ENCODE measurements at places on chromosomes 5 and 9. TPM values are rescaled to one million over a fixed set of nuclear protein-coding genes. Genes with fewer than 3 reads are reported as not detected.

GRCh38 chr9:129259375-129259774 lies 81.3 kb upstream of the IER5L start:
- H3K27me3 ChIP-seq: no peaks in the 10 kb centered on the region
- peak overlapping the region; percentile 43 for H3K4me3 ChIP-seq
- no peaks in the 10 kb centered on the region for H3K36me3 ChIP-seq

DNA sequence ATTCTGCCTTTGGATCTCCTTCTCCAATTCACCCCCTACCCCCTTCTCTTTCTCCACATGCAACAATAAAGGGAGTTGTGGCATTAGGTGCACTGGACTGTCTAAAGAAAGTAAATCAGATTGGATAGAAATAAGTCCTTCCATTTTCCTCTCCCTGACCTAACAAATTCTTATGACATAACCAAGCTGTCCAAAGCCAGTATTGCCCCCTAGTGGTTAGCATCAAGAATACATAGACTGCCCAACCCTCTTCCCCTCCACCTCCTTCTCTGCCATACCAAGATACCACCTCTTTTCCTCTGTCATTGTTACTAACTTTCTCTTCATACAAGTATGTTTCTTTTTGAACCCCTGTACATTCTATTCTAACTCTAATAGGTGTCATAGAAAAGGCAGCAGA lies 45.7 kb downstream of the PPARGC1B start:
- peak; percentile 7 for DNase-seq
- no peak overlapping the region for H3K4me3 ChIP-seq
- peaks cover 3% of the 10 kb centered on the region for H3K36me3 ChIP-seq
- no peaks in the 10 kb centered on the region for H3K27me3 ChIP-seq

DNA sequence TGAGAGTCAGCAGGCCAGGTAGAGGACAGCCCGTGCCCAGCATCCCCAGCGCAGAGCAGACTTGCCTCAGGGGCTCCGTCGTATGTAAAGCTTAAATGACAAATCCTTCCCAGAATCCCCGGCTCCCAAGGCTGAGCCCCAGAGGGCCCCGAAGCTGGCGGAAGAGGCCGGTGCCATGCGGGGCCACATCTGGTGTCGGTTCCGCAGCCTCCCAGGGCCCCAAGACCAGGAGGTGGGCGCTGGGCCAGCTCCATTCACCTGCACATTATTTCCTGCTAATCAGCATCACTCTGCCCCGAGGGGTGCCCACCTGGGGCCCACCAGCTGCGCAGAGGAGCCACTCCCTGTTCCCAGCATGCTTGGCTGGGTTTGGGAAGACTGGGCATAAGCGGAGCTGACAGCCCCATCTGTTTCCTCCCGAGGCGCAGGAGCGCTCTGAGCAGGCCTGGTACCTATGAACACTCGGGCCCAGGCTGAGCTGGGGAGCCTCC lies 124.0 kb upstream of the PPP1R26 start:
- no peaks in the 10 kb centered on the region for H3K36me3 ChIP-seq
- H3K27ac ChIP-seq: no peak overlapping the region
- no peak for DNase-seq
- no peak overlapping the region for H3K4me3 ChIP-seq
- no peaks in the 10 kb centered on the region for H3K4me1 ChIP-seq
- no peaks in the 10 kb centered on the region for H3K27me3 ChIP-seq

Gene LHFPL2
- total RNA-seq: 2.1 TPM

DNA sequence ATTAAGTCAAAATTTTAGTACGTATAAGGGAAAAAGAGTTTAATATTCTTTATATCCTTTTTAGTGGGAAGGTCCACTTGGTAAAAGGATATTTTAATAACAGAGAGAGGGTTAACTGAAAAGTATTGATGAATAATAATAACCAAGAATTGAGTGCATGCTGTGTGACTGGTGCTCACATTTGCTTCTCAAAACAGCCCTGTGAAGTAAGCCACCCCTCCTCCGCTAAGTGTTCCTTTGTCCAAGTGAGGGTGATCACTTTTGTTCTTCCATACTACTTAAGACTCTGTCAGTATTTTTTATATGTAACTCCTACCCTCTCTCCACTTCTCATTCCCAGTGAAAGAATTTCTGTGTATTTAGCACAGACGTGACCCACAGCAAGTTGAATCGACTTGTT lies 51.5 kb downstream of the SLC44A1 start:
- H3K36me3 ChIP-seq: no peaks in the 10 kb centered on the region
- no peaks in the 10 kb centered on the region for H3K27me3 ChIP-seq
- no peak for DNase-seq
- H3K27ac ChIP-seq: no peak overlapping the region
- H3K4me3 ChIP-seq: no peak overlapping the region

Gene GPR151
- total RNA-seq: not detected

Gene ANGPTL2
- total RNA-seq: not detected

Gene DNAJA1
- 72.5 TPM for total RNA-seq

- peaks cover 14% of the 10 kb centered on the region for H3K4me1 ChIP-seq
- no peak overlapping the region for H3K4me3 ChIP-seq
- H3K27me3 ChIP-seq: no peaks in the 10 kb centered on the region
Measured at GRCh38 chr5:80955082-80955590, 5.0 kb upstream of the RASGRF2 start.

Gene FCN2
- not detected for total RNA-seq

Gene AFAP1L1
- not detected for total RNA-seq

DNA sequence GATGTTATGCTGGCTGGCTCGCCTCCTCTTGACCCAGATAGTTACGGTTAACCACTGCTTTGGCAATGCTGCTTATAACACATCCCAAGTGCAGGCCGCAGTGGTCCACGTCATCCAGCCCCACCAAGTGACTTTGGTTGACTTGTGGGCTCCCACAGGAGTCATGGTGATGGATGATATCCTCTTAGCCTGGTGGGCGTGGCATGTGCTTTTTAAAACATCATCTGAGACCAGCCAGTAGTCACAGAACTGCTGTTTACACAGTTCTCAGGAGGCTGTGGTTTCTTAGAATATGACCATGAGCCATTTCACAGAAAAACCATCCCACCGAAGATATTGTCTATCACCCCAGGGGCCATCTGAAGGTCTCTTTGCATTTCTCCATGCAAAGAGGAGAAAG lies 216.9 kb downstream of the SH3GL2 start:
- no peak overlapping the region for H3K27ac ChIP-seq
- DNase-seq: no peak
- H3K36me3 ChIP-seq: no peaks in the 10 kb centered on the region
- H3K4me3 ChIP-seq: no peak overlapping the region
- H3K4me1 ChIP-seq: no peaks in the 10 kb centered on the region

DNA sequence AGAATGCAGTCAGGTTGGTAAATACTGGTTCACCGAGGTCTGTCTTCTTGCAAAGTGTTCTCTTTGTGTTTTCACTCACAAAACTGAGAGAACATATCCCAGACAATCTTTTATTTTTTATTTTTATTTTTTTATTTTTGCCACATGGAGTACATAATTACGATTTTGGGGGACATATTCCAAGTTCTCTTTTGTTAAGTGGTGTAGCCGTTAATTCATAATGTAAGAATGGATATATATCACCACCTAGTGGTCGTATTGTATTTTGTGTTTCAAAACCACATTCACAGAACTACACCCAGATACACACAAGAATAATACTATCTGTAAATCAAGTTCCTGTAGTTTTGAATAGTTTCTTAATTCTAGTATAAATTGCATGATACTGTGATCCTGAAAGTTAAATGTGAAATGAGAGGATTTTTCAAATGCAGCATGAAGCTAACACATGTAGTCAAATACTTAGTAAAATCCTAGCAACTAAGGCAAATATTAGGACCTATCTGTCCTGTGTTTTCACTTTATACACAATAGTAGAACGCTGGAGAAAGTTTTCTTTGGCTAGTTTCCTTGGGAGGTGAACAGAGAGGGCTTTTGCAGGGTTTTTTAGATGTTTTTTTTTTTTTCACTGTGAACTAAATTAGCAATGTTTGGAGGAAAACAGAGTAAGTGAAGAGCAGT lies 92.7 kb downstream of the VCAN start:
- no peak overlapping the region for H3K27ac ChIP-seq
- H3K4me1 ChIP-seq: no peaks in the 10 kb centered on the region
- no peaks in the 10 kb centered on the region for H3K36me3 ChIP-seq
- no peak overlapping the region for H3K4me3 ChIP-seq
- H3K27me3 ChIP-seq: no peaks in the 10 kb centered on the region

DNA sequence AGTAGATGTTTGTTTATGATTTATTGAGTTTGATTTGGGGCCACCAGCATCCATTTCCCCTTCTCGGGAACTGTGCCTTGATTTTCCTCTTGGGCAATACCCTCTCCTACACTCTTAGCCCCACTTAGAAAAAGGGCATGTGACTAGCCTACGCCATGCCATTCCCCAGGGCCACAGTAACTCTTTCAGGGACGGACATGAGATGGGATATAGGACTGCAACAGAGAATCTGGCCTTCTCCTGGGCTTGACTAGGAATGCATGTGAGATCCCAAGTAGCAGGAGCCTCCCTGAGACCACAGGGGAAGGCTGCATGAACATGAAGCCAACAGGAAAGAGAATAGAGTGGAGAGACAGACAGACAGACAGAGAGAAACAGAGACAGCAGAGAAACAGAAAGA lies 30.7 kb upstream of the SPARC start:
- no peak for DNase-seq
- no peaks in the 10 kb centered on the region for H3K36me3 ChIP-seq
- no peaks in the 10 kb centered on the region for H3K27me3 ChIP-seq
- no peaks in the 10 kb centered on the region for H3K4me1 ChIP-seq
- H3K27ac ChIP-seq: no peak overlapping the region

Gene SMAD5
- 15.4 TPM for total RNA-seq

GRCh38 chr9:96691326-96691725 lies 36.2 kb upstream of the PRXL2C start:
- no peak overlapping the region for H3K4me3 ChIP-seq
- H3K4me1 ChIP-seq: no peaks in the 10 kb centered on the region
- H3K27ac ChIP-seq: no peak overlapping the region
- H3K27me3 ChIP-seq: no peaks in the 10 kb centered on the region

Gene OLFML2A
- not detected for total RNA-seq

DNA sequence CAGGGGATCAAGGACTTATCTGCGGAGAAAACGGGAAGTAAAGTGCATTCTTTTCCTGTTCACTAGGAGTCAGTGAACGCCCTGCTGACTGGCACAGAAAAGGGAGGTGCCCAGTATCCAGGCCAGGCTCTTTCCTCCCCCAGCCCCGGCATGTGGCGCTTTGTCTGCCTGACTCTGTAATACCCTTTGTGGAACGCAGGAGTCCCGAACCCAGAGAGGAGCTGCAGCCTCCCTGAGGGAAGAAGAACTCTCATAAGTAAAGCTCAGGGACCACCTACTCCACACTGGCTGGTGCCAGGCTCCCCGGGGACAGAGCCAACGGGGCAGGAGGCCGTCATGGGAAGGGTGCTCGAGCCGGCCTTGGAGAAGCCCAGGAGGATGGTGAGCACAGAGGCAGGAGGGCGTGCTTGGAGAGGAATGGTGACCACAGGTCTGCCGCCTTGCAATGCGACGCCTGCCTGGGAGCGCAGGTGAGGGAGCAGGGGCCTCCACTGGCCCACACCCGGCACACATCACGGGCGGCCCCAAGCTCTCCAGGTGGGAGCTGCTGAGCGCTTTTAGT lies 31.5 kb downstream of the VAV2 start:
- H3K27ac ChIP-seq: no peak overlapping the region
- H3K36me3 ChIP-seq: no peaks in the 10 kb centered on the region
- no peak for DNase-seq
- H3K27me3 ChIP-seq: no peaks in the 10 kb centered on the region
- no peak overlapping the region for H3K4me3 ChIP-seq
- H3K4me1 ChIP-seq: no peaks in the 10 kb centered on the region

- H3K27me3 ChIP-seq: no peaks in the 10 kb centered on the region
- no peak overlapping the region for H3K4me3 ChIP-seq
- no peak overlapping the region for H3K27ac ChIP-seq
- no peak for DNase-seq
- H3K36me3 ChIP-seq: peaks cover 9% of the 10 kb centered on the region
- no peaks in the 10 kb centered on the region for H3K4me1 ChIP-seq
Measured at GRCh38 chr5:16502866-16503265, 37.3 kb upstream of the ZNF622 start.

- no peaks in the 10 kb centered on the region for H3K27me3 ChIP-seq
- H3K36me3 ChIP-seq: no peaks in the 10 kb centered on the region
- no peaks in the 10 kb centered on the region for H3K4me1 ChIP-seq
- H3K4me3 ChIP-seq: no peak overlapping the region
- H3K27ac ChIP-seq: no peak overlapping the region
Measured at GRCh38 chr9:130453487-130453886, 8.7 kb downstream of the ASS1 start.

GRCh38 chr9:112605963-112606699 lies 111.8 kb downstream of the INIP start:
- no peaks in the 10 kb centered on the region for H3K27me3 ChIP-seq
- H3K4me1 ChIP-seq: no peaks in the 10 kb centered on the region
- no peaks in the 10 kb centered on the region for H3K36me3 ChIP-seq
- no peak for DNase-seq

GRCh38 chr5:33828626-33829308 lies 63.0 kb downstream of the ADAMTS12 start:
- H3K36me3 ChIP-seq: no peaks in the 10 kb centered on the region
- H3K4me1 ChIP-seq: no peaks in the 10 kb centered on the region
- DNase-seq: no peak
- no peak overlapping the region for H3K4me3 ChIP-seq

Gene TEX48
- not detected for total RNA-seq

Gene GFI1B
- total RNA-seq: not detected

Gene SLC6A19
- total RNA-seq: not detected

Gene TAF11L5
- total RNA-seq: not detected

Gene PCDHA8
- not detected for total RNA-seq

DNA sequence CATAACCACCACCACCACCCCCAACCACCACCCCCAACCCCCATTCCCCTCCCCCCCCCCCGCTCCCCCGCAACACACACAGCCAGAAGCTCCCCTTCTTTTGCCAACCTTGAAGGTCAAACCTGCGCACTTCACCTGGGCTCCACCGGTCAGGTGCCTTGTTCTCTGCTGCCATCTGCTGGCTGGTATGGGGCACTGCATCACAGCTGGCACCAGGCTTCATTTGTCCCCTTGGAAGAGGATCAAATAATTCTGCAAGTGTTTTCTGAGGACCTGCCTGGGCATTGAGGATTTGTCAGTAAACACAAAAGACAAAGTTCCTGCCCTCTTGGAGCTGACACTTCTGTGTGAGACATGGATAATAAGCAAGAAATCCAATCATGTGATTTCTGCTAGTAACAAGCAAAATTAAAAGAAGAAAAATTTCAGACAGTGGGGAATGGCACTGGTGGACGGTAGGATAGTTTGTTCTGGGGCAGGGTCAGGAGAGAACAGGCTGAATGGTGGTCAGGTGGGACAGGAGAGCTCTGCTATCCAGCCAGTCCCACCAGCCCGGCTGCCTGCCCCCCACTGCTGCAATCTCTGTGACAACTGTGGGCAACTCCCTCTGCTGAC lies 55.6 kb upstream of the LMX1B start:
- no peaks in the 10 kb centered on the region for H3K4me1 ChIP-seq
- H3K27me3 ChIP-seq: no peaks in the 10 kb centered on the region
- H3K36me3 ChIP-seq: no peaks in the 10 kb centered on the region
- no peak overlapping the region for H3K4me3 ChIP-seq

Data from naive thymus-derived CD4-positive, alpha-beta T cell (primary cell).